ENCODE measurements at places on chromosomes 7 and 10.

GRCh38 chr7:146126767-146127509 lies 10.3 kb downstream of the CNTNAP2 start:
- no peak for DNase-seq

- no peak for DNase-seq
Observed at GRCh38 chr7:7110706-7111105, 71.6 kb upstream of the C1GALT1 start.

GRCh38 chr10:116708877-116709276 lies 33.5 kb downstream of the HSPA12A start:
- no peak for DNase-seq

GRCh38 chr7:158544708-158545107 lies 42.9 kb downstream of the PTPRN2 start:
- no peak for DNase-seq

DNA sequence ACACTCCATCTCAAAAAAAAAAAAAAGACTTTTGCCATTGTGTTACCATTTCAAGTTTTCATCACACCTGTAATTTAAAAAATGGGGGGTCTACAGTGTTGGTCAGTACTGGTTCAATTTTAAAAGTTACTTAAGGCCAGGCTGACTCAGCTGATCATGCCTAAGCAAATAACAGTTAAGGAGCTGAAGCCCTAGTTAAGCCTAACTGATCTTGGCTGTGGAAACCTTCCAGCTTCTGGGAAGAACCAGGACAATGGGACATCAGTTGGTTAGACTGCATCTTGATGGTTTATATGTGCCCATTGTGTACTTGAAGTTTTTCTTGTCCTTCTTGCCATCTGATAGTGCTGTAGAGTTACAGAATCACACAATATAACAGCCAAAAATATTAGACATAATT lies 26.7 kb downstream of the VCL start:
- DNase-seq: no peak

- no peak for DNase-seq
Observed at GRCh38 chr7:43944286-43944685, 18.1 kb downstream of the UBE2D4 start.

GRCh38 chr10:78320506-78320905 lies 286.8 kb downstream of the RPS24 start:
- no peak for DNase-seq

DNA sequence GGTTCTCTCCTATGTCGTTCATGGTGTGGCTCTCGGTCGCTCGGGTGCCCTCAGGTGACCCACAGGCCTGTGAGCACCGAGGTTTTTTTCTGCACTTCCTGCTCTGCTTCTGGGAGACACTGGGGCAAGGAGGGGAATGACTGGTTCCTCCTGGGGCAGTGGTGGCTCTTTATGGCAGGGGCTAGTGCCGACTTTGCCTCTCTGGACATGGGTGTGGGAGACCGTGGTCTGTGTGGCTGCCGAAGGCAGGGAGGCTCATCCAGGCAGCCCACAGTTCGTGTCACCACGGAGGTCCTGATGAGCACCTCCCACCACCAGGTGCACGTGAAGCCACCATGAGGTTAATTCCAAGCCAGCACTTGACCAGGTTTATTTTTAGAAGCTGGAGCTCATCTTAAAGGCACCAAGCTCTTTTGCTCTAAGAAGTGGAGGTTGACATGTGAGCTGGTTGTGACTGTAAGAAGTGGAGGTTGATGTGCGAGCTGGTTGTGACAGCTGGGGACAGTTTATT lies 24.7 kb upstream of the DPYSL4 start:
- DNase-seq: no peak

DNA sequence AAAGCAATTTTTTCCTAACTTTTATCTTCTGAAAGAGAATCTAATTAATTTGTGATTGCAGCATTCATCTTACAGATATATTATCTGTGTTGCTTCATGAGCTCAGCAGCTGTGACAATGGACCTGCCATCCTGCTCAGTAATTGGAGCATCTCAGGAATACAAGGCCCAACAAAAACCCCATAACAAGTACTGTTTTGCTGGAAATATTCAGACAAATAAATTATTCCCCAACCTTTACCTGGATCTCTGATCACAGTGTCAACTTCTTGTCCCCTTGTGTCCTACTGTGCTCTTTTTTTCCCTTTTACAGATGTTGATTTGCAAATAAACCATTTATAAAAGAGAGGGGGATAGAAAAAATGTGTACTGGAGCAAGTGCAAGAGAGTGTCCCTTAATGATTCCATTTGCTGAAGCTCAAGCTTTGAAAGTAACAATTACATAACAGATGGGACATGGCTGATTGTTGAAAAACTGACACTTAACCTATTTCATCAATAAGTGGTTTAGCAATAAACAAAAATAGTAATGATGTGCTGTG lies 1063.4 kb upstream of the GHITM start:
- DNase-seq: no peak

- no peak for DNase-seq
Observed at GRCh38 chr10:109480836-109481235, 442.5 kb downstream of the XPNPEP1 start.
